ENCODE measurements at places on chromosomes 7 and 10.

DNA sequence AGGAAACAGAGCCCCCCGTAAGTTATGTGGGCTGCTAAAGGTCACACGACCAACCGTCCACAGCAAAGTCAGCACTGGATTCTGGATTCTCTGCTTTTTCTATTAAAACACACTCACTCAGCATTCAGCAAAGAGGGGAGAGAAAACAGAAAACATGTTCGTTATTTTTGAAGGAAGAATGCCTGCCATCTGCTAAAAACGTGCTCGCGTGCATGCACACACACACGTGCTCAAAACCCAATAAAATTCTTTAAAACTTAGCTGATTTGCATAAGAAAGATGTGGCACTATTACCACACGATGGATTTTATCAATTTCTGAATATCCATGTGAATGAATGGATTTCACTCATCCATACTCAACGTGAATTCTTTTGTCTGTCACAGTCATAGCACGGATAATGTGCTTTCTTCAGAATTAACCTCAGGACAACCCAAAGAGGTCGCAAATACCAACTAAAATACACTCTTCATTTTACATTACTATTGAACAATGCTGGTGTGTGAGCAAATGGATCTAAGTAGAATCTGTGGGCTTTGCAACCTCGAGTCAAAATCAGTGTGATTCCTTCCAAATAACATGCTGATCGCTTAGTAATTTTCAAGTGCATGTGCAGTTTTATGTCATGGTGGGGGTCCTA is 40.8 kb downstream of the NRP1 start:
- DNase-seq: no peak

DNA sequence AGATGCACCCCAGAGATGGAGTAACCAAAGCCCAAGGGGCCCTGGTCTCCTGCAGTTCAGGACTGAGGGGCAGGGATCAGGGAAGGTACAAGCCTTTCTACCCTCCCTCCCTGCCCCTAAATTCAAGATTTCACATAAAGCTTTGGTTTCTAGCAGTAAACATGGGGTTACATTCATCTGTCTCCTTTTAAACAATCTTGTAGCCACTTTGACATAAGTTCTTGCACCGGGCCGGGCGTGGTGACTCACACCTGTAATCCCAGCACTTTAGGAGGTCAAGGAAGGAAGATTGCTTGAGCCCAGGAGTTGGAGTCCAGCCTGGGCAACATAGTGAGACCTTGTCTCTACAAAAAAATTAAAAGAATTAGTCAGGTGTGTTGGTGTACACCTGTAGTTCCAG is 4.0 kb upstream of the ACTR3C start:
- no peak for DNase-seq

GRCh38 chr10:102704915-102705314 is 9.3 kb downstream of the ARL3 start:
- DNase-seq: no peak

DNA sequence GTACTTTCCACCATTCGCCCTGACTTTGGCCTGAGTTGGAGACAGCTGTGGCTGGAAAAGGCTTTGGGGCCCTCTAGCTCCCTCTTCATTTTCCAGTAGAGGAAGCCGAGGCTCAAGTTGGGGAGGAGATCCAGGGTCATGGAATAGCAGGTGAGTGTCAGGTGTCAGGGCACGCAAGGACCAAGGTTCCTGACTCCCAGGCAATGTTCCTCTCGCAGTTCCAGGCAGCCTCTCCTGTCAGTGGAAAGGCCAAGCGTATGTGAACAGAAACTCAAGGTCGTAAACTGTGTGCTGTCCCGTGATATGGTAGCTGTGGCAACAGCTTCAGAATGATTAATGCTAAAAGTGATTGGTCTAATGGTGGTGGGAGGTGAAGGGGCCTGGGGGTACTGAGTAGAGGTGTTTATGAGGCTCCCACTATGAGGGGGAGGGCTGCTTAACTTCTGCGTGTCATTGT is 13.2 kb downstream of the ADAMTS14 start:
- DNase-seq: no peak

GRCh38 chr10:102493771-102494170 is 8.7 kb downstream of the ACTR1A start:
- DNase-seq: no peak

DNA sequence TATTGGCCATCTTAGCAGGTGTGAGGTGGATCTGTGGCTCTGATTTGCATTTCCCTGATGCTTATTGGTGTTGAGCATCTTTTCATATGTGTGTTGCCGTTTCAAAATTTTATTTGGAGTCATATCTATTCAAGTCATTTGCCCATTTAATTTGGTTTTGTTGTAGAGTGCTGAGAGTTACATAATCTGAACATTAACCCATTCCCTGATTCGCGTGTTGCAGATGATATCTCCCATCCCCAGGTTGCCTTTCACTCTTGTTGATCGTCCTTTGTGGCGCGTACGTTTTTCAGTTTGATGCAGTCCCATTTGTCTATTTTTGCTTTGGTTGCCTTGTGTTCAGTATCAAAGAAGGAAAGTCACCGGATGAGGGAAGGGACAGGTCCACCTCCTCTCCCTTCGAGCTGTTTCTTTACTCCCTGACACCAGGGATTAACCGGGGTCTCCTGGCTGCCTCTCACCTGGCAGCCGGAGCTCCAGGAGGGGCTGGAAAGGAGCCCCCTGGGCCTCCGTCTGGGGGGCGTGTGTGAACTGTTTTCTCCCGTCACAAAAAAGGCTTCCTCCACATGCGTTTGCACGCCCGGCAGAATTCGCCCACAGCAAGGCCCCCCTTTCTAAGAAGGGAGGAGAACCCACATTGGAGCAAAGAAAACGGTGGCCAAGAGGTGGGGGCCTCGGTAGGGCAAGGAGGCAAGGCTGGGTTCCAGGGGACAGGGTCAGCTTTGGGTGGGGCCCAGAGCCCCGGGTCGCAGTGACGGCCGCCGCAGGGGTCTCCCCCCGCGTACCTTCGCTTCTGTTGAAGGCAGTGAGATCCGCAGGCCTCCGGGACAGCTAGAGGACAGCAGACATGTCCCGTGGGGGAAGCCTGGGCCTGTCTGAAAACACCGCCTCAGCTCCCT is 8.3 kb downstream of the MNX1 start:
- no peak for DNase-seq

DNA sequence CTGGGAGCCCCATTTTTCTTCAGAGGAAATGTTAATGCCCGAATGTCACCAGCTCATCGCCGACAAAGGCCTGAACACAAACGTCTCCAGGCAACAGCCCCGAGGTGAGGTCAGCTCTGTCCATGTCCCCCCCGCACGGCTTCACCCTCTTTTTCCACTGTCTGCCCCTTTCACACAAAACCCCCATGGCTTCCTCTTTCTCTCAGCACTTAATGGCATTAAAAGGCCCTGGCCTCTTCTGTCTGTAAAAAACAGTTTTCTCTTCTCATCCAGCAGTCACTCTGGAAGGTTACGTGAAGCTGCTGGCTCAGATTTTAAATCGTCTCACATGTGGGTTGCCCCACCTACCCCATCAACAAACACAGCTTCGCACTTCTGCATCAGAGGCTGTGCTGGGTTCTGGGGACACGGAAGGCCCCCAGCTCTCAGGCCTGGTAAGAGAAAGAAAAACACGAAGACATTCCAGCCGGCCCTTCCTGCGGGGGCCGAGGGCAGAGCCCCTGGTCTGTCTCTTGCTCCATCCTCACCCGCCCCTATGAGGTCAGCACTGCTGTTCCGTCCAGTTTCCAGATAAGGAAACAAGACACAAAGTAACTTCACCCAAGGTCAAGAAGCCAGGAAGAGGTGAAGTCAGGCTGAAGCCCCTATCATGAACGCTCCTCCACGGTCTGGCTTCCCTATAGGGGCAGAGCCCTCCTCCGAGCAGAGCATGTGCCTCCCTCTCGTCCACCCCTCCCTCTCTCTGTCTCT is 91.1 kb upstream of the PDGFA start:
- no peak for DNase-seq

DNA sequence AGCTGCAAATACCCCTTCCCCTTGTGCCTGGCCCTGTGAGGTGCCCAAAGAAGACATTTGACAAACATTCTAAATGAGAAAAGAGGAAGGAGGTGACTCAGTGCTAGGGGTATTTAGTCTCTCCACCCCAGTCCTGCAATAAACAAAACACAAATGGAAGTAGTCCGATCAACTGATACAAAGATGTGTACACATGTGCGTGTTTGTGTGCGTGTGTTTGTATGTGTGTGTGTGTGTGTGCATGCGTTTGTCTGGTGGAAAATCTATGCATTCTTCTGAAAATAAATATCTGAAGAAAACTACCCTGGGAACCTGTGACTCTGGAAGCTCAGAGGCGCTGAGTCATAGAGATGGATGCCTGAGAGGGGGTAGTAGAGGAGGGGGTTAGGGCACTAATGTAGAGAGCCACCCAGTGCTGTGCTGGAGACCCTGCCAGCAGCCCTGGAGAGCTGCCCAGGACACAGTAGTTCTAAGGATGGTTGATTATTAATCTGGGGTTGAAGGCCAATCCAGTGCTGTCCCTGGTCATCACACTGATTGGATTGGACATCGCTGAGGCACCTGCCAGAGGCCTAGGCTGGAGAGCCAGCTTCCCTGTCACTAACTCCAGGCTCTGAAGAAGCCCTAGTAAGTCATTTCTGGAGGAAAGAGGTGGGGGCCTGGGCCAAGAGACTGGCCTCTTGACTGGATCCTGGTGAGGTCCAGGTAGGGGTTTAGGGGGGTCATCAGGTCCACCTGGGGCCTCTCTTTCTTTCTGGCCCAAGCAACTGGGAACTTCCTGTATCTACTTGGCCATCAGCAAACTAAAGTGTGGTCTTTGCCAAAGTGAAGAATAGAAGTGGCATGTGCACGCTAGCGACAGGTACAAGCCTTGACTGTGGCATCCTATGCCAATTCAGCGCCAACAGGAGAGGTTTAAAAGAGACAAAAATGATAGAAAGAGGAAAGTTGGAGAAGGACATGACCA is 18.5 kb downstream of the SFTPA1 start:
- no peak for DNase-seq

GRCh38 chr7:70846208-70846607 is 285.7 kb upstream of the GALNT17 start:
- no peak for DNase-seq

DNA sequence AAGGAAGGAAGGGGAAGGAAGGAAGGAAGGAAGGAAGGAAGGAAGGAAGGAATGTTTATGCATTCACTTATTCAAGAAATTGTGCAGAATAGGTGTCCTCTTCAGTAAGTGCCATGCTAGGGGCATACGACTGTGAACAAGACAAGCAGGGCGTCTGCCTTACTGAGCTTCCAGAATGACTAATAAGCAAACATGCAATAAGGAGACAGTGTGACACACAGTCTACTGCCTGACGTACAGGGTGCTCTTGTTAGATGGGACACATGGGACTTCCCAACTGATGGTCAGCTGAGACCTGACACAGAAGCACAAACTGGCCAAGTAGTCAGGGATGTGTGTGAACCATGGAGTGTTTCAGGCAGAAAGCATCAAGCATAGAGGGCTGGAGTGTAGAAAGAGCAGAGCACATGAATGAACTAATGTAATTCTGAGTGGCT is 18.2 kb downstream of the DNAJC12 start:
- DNase-seq: no peak

DNA sequence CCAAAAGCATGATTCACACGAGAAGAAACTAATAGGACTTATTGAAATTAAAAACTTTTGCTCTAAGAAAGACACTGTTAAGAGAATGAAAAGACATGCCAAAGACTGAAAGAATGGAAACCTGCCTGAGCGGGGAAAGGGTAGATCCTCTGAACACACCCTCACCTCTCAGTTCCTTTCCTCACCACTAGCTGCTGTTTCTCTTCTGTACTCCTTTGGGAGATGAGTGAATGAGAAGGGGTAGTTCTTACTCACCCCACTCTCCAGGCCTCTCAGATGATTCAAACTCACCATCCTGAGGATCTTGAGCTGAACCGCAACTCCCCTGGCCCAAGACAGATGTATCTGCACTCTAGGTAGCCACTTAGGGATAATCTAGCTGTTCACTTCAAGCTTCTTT is 41.9 kb downstream of the IQUB start:
- DNase-seq: no peak

- no peak for DNase-seq
Observed at GRCh38 chr7:47483604-47484273, 98.2 kb downstream of the TNS3 start.

DNA sequence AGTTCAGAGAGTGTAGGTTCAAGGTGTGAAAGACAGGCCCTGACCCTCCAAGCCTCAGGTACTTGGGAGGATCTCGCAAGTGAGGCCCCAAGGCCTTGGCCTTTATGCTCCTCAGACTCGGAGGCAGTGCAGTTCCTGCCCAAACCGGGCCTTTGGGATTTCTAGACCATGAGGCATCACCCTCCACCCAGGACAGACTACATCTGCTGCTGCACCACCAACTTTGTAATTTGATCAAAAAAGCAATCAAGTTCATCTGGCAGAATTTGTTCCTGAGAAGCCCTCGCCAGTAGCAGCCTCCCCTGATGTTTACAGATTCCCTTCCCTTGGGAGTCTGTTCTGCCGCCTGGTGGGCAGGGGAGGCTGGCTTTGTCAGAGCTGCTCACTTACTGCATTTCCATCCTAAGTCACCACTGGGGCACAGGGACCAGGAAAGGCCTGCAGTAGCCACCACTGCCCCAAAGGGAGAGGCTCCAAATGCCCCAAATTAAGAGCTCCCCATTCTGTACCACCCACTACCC is 2.1 kb downstream of the CAMK2G start:
- no peak for DNase-seq

DNA sequence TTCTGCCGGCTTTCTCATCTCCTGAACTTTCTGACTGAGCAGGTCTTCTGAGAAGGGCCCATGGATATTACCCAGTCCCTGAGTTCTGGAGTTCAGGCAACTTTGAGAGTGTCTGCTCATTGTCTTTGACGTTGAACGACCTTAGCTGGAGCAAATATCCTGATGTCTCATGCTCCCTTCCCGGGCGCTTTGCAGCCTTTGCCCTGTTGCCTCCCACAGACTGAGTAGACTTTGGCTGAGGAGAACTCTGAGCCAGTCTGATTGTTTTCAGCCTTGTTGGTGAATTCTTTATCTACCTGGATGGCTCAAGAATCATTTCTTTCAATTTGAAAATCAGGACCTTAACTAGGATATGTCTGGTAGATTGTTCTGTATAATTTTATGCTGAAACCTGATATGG is 353.7 kb downstream of the GLRX3 start:
- no peak for DNase-seq

GRCh38 chr10:61399406-61399805 is 53.8 kb downstream of the TMEM26 start:
- no peak for DNase-seq

- no peak for DNase-seq
Observed at GRCh38 chr10:32326680-32327363, 20.1 kb downstream of the EPC1 start.

DNA sequence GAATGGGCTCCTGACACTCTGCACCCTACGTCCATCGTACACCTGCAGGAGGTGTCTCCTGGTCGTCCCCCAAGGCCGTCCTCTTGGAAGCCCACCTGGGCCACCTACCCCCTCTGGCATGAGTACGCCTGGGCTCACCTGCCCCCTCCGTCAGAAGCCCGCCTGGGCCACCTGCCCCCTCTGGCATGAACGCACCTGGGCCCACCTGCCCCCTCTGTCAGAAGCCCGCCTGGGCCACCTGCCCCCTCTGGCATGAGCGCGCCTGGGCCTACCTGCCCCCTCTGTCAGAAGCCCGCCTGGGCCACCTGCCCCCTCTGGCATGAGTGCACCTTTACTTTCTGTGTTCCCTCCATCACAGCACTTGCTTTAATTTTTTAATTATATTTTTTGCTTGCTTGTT is 401.2 kb downstream of the PTPRN2 start:
- DNase-seq: no peak

- DNase-seq: no peak
Observed at GRCh38 chr10:129962031-129962871, 1.8 kb downstream of the EBF3 start.

- no peak for DNase-seq
Observed at GRCh38 chr7:112162142-112162766, 43.9 kb downstream of the DOCK4 start.

GRCh38 chr10:131556897-131557495 is 245.5 kb upstream of the TCERG1L start:
- DNase-seq: no peak

Measured in GM12891 (cell line).